ENCODE measurements at places on chromosomes 11 and 22. TPM values are rescaled to one million over a fixed set of nuclear protein-coding genes. Genes with fewer than 3 reads are reported as not detected.

DNA sequence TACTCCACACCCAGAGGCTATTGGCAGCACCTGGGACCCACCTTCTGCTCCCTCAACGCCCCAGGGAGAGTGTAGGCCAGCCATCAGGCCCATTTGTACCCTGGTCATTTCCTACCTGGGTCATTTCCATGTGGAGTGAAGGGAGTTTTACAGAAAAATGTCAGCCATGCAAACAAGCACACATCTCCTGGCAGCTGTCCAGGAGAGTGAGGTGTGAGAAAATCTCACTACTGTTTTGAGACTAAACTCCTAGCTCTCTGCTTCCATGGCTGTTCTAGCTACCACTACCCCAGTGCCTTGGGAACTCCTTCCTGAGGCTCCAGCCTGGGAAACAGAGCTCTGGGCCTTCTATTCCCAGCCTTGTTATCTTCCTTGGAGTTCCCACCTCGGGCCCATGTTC lies 2.8 kb upstream of the TMPRSS13 start:
- H3K27me3 ChIP-seq, result no peaks in the 10 kb centered on the region
- no peak overlapping the region for H3K4me3 ChIP-seq
- H3K4me1 ChIP-seq, result no peaks in the 10 kb centered on the region
- no peak for DNase-seq
- no peaks in the 10 kb centered on the region for H3K36me3 ChIP-seq
- no peak overlapping the region for H3K27ac ChIP-seq

- H3K27me3 ChIP-seq, result peaks cover 5% of the 10 kb centered on the region
- no peaks in the 10 kb centered on the region for H3K36me3 ChIP-seq
- no peak overlapping the region for H3K27ac ChIP-seq
- DNase-seq, result no peak
- H3K4me1 ChIP-seq, result no peaks in the 10 kb centered on the region
- no peak overlapping the region for H3K4me3 ChIP-seq
Observed at GRCh38 chr11:59463190-59463641, 6.5 kb downstream of the OR4D6 start.

- H3K36me3 ChIP-seq, result no peaks in the 10 kb centered on the region
- H3K4me1 ChIP-seq, result no peaks in the 10 kb centered on the region
- H3K27me3 ChIP-seq, result peaks cover 32% of the 10 kb centered on the region
Observed at GRCh38 chr11:118313242-118313641, 8.7 kb downstream of the CD3E start.

The ZNF280B gene
- 0.76 TPM for total RNA-seq

The PATE2 gene
- not detected for total RNA-seq

GRCh38 chr11:47399860-47400767 lies 8.3 kb upstream of the SLC39A13 start:
- no peak for DNase-seq
- no peaks in the 10 kb centered on the region for H3K36me3 ChIP-seq

- no peaks in the 10 kb centered on the region for H3K27me3 ChIP-seq
- no peak for DNase-seq
- H3K4me1 ChIP-seq, result peaks cover 23% of the 10 kb centered on the region
- H3K36me3 ChIP-seq, result no peaks in the 10 kb centered on the region
- H3K27ac ChIP-seq, result no peak overlapping the region
- H3K4me3 ChIP-seq, result no peak overlapping the region
Observed at GRCh38 chr11:47495011-47495855, 46.3 kb upstream of the RAPSN start.

GRCh38 chr11:77823775-77824174 lies 2.8 kb downstream of the AAMDC start:
- no peak overlapping the region for H3K27ac ChIP-seq
- H3K36me3 ChIP-seq, result no peaks in the 10 kb centered on the region
- peaks cover 30% of the 10 kb centered on the region for H3K4me1 ChIP-seq
- no peaks in the 10 kb centered on the region for H3K27me3 ChIP-seq
- peak overlapping the region; percentile 1 for H3K4me3 ChIP-seq

DNA sequence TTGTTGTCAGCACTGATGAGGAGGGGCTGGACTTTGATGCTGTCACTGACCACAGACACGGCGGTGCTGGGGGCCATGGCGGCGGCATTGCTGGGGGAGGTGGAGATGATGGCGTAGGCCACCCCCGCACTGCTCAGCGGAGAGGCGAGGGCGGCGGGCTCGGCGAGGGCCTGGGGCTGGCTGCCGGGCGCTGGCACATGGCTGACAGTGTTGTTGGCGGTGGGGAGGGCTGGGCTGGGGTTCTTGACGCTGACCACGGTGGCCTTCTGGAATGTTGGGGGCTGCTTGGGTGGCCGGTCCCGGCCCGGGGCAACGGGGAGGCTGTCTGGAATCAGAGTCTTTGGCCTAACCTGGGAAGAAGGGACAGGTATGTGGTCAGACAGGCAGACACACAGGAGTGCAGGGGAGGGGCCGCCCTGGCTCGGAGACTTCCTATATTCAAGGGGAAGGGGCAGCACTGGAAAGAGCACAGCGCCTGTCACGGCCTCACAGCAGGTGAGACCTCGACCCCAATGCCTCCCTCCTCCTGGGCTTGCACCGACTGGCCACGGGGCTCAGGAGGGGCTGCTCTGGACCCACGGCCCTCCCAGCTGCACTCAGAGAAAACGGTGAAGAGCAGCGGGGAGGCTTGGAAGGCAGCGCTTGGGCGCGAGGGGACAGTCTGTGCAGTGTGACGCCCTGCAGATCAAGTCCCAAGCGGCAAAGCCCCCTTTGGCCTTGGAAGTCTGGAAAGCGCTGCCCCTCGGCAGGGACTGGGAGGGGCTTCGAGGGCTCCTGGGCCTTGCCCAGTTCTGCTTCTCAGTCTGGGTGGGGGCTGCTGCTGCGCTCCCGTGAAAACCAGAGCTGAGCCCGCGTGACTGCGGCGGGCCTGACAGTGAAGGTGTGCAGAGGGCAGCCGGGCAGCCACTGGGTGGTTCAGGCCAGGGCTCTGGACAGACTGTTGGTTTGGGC lies 93.2 kb downstream of the PHF21B start:
- no peak overlapping the region for H3K27ac ChIP-seq
- H3K4me1 ChIP-seq, result no peaks in the 10 kb centered on the region
- H3K36me3 ChIP-seq, result no peaks in the 10 kb centered on the region

- peaks cover 61% of the 10 kb centered on the region for H3K36me3 ChIP-seq
- H3K4me1 ChIP-seq, result peaks cover 9% of the 10 kb centered on the region
- no peaks in the 10 kb centered on the region for H3K27me3 ChIP-seq
- no peak overlapping the region for H3K27ac ChIP-seq
- no peak overlapping the region for H3K4me3 ChIP-seq
- DNase-seq, result no peak
Observed at GRCh38 chr22:38735126-38735464, 20.7 kb downstream of the SUN2 start.

DNA sequence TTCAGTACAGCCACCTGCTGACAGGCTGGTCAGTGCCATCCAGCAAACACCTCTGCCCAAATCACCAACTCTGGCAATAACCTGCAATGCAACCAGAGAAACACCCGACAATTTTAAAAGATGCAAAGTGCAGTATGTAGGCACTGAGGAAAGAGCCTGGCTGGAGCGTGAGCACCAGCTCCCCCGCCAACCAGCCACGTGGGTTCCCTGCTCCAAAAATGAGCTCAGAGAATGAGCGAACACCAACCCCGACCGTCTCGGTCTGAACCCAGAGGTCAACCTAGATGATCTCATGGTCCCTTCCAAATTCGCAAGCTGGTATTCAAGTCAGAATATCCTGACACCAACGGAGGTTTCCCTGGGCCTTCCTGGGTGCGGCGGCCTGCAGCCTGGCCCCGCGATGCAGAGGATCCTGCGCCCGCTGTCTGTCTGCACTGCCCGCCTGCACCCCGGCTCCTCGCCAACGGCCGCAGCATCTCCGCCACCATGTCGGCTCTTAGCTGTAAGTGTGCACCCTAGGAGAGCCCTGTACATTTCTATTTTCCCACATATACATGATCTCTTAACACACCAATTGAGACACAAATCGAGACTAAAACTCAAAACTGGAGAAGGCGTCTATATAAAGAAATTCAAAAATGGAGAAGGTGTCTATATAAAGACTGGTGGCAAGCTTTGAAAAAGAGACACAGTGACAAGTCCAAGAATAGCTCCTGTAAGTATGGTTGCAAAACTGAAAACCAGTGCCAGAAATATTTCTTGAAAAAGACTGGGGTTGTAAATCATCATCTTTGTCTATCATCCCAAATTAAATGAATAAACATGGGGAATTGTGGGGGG lies 22.8 kb downstream of the TMEM184B start:
- H3K27ac ChIP-seq, result no peak overlapping the region
- peaks cover 7% of the 10 kb centered on the region for H3K4me1 ChIP-seq
- H3K27me3 ChIP-seq, result no peaks in the 10 kb centered on the region
- DNase-seq, result no peak
- no peak overlapping the region for H3K4me3 ChIP-seq
- peaks cover 31% of the 10 kb centered on the region for H3K36me3 ChIP-seq

DNA sequence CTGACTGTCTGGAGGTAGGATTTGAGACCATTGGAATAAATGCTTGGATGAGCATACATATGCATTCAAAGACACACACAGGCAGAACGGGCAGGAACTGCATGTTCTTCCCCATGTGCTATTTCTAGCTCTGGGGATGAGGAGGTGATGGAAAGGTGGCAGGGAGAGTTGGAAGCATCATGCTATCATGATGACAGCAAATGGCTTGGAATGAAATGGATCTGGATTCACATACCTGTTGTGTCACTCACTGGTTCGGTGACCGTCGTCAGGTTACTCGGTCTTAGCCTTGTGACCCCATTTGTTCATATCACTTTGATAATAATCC lies 627.9 kb upstream of the KIRREL3 start:
- no peaks in the 10 kb centered on the region for H3K36me3 ChIP-seq
- no peak overlapping the region for H3K4me3 ChIP-seq
- H3K27me3 ChIP-seq, result no peaks in the 10 kb centered on the region
- no peak overlapping the region for H3K27ac ChIP-seq

- no peak overlapping the region for H3K27ac ChIP-seq
- no peaks in the 10 kb centered on the region for H3K36me3 ChIP-seq
- no peaks in the 10 kb centered on the region for H3K4me1 ChIP-seq
- no peak for DNase-seq
Observed at GRCh38 chr11:34481307-34481706, 32.3 kb downstream of the ELF5 start.

- no peak overlapping the region for H3K4me3 ChIP-seq
- peaks cover 4% of the 10 kb centered on the region for H3K4me1 ChIP-seq
- no peak overlapping the region for H3K27ac ChIP-seq
- no peaks in the 10 kb centered on the region for H3K36me3 ChIP-seq
Observed at GRCh38 chr22:36215981-36216380, 14.4 kb upstream of the APOL4 start.

- H3K36me3 ChIP-seq, result no peaks in the 10 kb centered on the region
- H3K27me3 ChIP-seq, result no peaks in the 10 kb centered on the region
- peaks cover 8% of the 10 kb centered on the region for H3K4me1 ChIP-seq
- no peak for DNase-seq
- H3K27ac ChIP-seq, result no peak overlapping the region
- no peak overlapping the region for H3K4me3 ChIP-seq
Observed at GRCh38 chr22:38110863-38111852, 674 bp upstream of the BAIAP2L2 start.

- DNase-seq, result no peak
- H3K4me3 ChIP-seq, result no peak overlapping the region
- H3K36me3 ChIP-seq, result no peaks in the 10 kb centered on the region
- H3K27me3 ChIP-seq, result peaks cover 8% of the 10 kb centered on the region
Observed at GRCh38 chr11:67030976-67031375, 8.0 kb downstream of the SYT12 start.

DNA sequence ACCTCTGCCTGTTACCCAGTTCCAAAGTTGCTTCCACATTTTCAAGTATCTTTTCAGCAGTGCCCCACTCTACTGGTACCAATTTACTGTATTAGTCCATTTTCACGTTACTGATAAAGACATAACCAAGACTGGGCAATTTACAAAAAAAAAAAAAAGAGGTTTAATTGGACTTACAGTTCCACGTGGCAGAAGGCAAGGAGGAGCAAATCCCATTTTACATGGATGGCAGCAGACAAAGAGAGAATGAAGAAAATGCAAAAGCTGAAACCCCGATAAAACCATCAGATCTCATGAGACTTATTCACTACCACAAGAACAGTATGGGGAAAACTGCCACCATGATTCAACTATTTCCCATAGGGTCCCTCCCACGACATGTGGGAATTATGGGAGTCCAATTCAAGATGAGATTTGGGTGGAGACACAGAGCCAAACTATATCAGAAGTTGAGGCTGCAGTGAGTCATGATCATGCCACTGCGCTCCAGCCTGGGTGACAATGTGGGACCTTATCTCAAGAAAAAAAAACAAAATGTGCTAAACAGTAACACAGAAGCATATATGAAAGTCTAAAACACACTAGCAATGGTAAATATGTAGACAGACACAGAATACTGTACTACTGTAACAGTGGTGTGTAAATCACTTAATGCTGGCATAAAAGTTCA lies 190.3 kb upstream of the ZC3H12C start:
- no peak overlapping the region for H3K4me3 ChIP-seq
- no peaks in the 10 kb centered on the region for H3K4me1 ChIP-seq
- no peak overlapping the region for H3K27ac ChIP-seq
- H3K36me3 ChIP-seq, result no peaks in the 10 kb centered on the region

The NAALADL1 gene
- 4.6 TPM for total RNA-seq

- DNase-seq, result no peak
- peaks cover 21% of the 10 kb centered on the region for H3K27me3 ChIP-seq
- no peak overlapping the region for H3K27ac ChIP-seq
- peaks cover 30% of the 10 kb centered on the region for H3K4me1 ChIP-seq
- no peak overlapping the region for H3K4me3 ChIP-seq
Observed at GRCh38 chr11:115501502-115501892, 2.7 kb downstream of the CADM1 start.

The MMP27 gene
- not detected for total RNA-seq

The RIMBP3B gene
- total RNA-seq, result 0.07 TPM

The L3MBTL2 gene
- total RNA-seq, result 16.9 TPM

GRCh38 chr11:60392361-60392760 lies 3.9 kb upstream of the MS4A14 start:
- no peak overlapping the region for H3K4me3 ChIP-seq
- H3K27me3 ChIP-seq, result no peaks in the 10 kb centered on the region
- no peak for DNase-seq
- H3K4me1 ChIP-seq, result no peaks in the 10 kb centered on the region
- no peak overlapping the region for H3K27ac ChIP-seq

DNA sequence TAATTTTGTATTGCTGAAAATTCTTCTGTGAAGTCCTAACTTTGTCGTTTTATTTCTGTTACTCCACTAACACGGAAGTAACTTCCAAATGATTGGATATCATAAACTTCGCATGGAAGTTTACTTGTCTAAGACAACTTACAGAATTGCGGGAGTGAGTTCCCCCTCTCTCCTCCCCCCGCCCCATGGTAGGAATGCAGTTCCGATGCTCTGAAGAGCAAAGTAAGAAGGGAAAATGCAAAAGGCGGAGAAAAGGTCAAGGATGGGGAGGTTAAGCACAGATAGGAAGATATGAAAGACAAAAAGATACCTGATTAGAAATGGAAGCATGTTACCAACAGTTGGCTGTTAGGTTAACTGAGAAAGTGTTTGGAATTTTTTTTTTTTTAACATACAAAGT lies 1.3 kb downstream of the EIF3M start:
- H3K36me3 ChIP-seq, result peaks cover 12% of the 10 kb centered on the region
- peaks cover 22% of the 10 kb centered on the region for H3K4me1 ChIP-seq
- H3K4me3 ChIP-seq, result peak overlapping the region; percentile 84
- DNase-seq, result no peak

The OR6A2 gene
- not detected for total RNA-seq

DNA sequence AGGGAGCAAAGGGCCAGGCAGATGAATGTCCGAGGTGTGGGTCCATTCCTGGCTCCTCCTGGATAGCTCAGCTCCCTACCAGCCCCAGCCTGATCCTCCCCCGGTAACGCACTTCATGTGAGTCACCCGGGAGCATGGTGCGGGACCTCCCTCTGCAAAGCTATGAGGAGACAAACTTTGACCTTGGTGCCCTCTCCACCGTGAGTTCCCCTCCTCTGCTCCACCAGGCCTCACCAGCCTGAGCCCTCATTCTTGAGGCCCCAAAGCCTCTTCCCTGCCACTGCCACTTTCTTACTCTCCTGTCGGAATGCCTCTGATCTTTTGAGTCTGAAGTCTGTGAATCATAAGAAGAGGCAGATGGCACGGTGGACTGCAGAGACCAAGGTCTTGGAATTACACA lies 37.4 kb upstream of the CD82 start:
- no peak overlapping the region for H3K4me3 ChIP-seq
- no peaks in the 10 kb centered on the region for H3K27me3 ChIP-seq
- no peaks in the 10 kb centered on the region for H3K36me3 ChIP-seq
- DNase-seq, result no peak
